Jurkat, Clone E6-1 (cell line): ENCODE measurements at places on chromosomes 11 and 22.
A peak's percentile ranks its signal among the peaks of the same experiment; 100 is the strongest.

DNA sequence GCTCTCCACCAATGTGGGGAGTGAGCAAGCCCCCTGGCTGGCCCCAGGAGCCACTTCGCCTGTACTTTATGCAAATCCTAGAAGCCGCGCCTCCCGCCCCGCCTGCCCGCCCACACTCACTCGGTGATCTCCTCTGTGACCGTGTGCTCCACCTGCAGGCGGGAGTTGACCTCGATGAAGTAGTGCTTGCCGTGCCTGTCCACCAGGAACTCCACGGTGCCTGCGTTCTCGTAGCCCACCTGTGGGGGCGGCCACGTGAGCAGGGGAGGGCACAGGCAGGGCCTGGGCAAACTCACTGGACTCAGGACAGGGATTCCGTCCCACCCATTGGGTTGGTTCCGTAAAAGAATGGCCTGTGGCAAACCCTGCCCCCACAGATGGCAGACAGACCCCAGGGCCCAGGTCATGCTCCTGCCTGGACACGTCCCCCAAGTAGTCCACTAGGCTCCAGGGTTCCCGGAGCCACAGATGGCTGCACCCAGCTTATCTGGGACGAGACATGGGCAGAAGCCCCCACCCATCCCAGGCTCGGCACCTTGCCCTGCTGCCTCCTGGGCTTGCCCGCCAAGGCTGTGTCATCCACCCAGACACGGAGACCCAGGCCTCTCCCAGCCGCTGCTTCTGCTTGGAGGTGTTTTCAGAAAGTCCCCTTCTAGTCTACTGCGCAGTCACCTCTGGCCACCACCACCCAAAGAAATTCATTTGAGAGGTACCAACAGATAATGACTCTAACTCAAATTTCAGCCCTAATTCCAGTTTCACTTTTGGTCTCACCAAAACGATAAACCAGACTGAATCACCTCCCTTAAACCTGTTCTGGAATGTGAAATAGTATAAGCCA, 12.1 kb downstream of the LRFN4 start:
- DNase-seq: peak; percentile 63

DNA sequence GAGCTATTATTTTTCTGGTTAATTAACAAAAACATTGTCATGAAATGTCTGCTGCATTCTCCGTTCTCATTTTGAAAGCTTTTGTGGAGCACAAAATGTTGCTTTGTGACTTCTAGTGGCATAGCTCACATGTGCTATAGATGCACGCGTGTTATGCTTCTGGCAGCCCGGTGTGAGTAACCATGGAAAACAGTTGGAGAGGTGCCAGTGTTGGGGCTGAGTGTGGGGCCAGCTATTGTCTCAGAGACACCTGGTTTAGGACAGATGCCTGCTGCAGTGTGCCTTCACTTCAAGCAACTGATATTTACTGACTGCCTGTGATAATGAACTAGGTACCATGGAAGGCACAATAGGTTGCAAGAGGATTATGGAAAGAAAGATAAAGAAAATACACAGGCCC, 760.6 kb downstream of the NTM start:
- no peak for DNase-seq

GRCh38 chr11:110766316-110766715, 54.1 kb upstream of the ARHGAP20 start:
- no peak for DNase-seq

- peak; percentile 42 for DNase-seq
These were observed 118.1 kb downstream of the BBOX1 start for GRCh38 chr11:27158456-27159334.

DNA sequence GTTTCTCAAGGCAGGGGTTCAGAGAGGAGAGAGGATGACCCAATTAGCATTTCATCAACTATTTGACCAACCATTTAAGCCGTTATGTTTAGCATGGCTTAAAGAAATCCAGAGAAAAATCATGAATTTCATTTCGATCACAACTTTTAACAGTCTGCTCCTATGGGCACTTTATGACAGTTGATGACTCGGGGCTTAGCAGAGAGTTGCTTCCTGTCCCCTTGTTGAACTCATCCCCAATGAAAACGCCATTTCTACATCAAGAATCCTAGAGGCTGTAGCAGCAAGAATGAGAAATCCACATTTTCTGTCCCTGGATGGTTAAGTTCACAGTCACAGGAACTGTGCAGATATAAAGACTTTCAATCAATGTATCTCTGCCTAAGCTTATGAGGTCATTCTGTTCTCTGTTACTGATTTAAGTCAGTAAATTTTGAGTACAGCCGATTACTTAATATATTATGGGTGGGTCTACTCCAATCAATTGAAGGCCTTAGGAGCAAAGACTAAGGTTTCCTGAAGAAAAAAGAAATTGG, 81.1 kb downstream of the BDNF start:
- no peak for DNase-seq

GRCh38 chr22:28237112-28237511, 318.1 kb upstream of the PITPNB start:
- no peak for DNase-seq

DNA sequence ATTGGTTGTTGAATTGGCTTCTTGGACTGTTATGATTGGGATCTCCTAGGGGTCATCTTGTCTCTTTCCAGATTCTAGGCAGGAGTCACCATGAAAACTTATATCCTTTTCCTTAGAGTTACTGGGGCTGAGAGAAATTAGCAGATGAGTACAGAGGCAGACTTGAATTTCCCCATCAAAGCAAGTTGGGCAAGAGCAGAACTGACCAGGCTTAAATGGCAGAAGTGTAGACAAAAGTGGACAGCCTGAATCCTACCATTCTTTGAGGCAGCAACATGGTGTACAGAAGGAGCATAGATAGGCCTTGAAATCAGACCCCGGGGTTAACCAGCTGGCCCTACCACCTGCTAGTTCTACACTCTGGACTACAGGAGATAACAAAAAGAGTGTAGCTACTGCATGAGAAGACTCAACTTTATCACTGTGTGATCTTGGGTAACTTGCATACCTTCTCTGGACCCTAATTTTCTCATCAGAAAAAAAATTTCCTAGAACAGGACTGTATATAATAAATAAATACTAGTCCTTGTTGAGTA, 427.4 kb upstream of the CADM1 start:
- DNase-seq: no peak

DNA sequence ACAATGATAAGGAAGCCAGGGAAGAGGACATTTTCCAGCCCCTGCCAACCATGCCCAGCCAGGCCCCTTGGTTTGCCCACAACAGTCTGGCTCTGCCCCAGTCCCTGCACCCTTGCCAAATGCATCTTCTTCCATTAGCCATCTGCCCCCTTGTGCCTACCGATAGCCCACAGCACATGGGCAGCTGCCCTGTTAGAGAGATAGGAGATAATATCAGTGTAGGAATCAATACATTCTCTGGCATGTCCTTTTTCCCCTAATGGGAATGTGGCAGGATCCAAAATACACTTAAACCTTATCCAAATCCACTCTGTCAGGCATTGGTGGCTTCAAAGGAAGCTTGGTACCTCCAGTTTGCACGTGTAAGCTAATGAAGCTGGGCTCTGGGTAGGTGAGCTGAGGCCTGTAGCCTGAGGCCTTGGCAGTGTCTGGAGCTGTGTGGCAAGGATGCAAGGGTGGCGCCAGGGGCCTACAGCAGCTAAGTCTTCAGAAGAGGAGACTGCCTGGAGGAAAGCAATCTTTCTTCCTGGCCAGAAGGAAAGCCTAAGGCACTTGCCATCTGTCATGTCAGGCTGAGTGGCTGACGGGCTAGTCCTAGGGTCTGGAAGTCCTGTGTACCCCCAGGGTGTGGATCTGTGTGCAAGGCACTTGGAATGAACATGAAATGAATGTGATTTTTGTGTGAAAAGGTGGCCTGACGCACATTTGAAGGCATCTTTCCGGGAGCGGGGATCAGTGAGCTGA, 164.2 kb upstream of the TBCEL start:
- DNase-seq: no peak
